ENCODE measurements at places on chromosomes 1 and 21.

DNA sequence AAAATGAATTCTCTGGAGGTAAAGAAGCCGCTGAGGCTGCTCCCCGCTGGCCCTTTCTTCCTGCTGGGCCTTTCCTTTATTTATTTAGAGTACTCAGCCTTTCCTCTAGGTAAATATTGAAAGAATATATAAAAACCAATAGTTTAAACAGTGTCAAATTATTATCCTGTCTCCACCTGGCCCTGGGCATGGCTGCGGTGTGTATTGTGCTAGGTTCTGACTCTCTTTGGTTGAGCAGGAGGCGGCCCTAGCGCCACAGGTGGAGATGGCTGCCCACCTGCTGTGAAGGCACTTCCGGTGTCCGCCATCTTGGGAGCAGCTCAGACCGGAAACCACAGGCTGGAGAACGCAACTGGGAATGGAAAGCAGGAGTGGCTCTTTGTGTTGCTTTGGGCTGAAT, 29.0 kb upstream of the CLDN14 start:
- DNase-seq, result no peak

DNA sequence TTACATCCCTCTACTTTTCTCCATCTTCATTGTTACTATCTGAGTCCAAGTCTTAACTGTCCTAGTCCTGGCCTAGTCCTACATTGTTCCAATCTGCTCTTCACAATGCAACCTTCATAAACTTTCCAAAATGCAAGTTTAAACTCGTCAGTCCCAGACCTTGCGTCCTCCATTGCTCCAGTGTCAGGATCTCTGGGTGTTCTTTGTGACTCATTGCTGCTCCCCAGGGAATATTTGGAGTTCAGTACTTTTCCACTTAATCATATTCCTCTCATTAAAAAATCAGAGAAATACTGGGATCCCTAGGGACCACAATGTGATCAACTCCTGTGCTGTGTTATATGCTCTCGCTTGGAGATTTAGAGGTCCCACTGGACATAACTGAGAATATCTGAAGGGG, 18.0 kb upstream of the KPRP start:
- DNase-seq, result no peak

- no peak for DNase-seq
These were observed 121.8 kb upstream of the ERG start for GRCh38 chr21:38619992-38620479.

DNA sequence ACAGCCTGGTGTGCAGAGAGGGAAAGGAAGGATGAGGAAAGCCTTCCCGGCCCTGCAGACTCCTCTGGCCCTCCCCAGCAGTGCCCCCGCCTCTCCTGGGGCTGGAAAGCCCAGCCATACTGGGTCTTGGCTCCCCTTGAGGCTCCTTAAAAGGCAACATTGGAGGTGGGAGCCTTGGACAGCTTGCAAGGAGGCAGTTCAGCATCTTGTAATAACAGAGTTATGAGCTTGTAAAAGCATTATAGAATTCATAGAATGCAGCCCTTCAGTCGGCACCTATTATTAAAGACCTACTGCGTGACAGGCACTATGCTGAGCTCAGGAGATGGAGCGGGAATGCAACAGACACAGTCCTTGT, 4.2 kb downstream of the TINAGL1 start:
- no peak for DNase-seq

GRCh38 chr1:61921435-61921834, 179.2 kb downstream of the PATJ start:
- no peak for DNase-seq

DNA sequence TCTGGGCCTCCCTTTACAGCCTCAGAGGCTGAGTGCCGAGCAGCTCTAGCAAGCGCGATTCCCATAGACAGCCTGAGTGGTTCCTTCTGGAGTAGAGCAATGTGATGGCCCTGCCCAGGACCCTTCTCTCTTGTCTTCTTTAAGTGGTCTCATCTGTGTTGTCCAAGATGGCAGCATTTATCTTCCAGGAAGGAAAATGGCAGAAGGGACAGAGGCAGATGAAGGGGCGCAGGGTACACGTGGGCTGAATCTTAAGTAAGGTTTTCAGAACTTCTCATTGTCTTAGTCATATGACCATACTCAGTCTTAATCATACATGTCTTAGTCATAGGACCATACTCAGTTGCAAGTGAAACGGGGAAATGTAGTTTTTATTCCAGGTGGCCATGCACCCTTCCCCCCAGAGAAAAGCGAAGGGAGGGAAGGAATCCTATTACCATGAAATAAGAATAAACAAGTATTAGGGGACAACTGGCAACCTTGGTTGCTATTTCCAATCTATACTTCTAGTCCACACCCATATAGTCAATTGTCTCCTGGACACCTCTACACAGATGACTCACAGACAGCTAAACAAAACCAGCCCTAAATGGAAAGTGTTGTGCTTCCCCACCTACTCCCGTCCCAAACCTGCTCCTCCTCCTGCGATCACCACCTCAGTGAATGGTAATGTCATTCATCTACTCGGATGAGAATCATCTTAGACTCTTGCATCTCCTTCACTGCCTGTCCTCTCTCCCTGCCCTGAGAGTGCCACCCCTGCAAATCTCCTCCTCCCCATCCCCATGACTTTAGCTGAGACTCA, 13.3 kb downstream of the OVAAL start:
- DNase-seq, result no peak

All from stimulated activated CD8-positive, alpha-beta memory T cell treated with anti-CD3 and anti-CD28 coated beads, Interleukin-2, amount 100 ng/mL, for 1 hour (primary cell).